Neural crest cell (in vitro differentiated cells): ENCODE measurements at places on chromosomes 16 and 17. TPM values are rescaled to one million over a fixed set of nuclear protein-coding genes. Genes with fewer than 3 reads are reported as not detected.

TLCD3B gene
- total RNA-seq: 14.2 and 15.3 TPM in 2 replicates

GRCh38 chr16:75476817-75477216 is 12.3 kb upstream of the TMEM170A start:
- DNase-seq: no peak

DNA sequence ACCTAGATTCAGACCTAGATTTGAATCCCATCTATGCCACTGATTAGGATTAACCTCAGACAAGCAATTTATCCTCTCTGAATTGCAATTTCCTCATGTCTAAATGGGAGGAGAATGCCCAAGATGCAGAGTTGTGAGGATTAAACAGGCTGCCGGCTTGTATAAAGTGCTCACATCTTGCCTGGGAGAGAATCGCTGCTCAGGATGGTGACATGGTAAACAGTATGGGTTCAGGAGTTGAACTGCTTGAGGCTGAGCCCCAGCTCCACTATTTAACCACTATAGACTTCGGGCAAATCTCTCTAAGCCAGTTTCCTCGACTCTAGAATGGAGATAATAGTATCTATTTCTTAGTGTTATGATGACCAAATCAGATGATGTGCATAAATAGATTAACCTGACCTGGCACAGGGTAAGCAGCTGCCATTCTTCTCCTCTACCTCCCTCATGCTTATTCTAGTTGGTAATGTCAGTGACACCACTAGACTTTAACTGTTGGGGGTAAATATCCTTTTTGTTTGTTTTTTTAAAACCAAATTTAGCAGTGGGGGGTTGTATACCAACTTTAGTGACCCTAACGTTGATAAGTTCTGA is 732 bp upstream of the RPL27 start:
- DNase-seq: no peak

GRCh38 chr16:74046524-74046923 is 250.1 kb upstream of the PSMD7 start:
- DNase-seq: no peak

TEDC2 gene
- 65.1 and 66.5 TPM in 2 replicates for total RNA-seq

DNA sequence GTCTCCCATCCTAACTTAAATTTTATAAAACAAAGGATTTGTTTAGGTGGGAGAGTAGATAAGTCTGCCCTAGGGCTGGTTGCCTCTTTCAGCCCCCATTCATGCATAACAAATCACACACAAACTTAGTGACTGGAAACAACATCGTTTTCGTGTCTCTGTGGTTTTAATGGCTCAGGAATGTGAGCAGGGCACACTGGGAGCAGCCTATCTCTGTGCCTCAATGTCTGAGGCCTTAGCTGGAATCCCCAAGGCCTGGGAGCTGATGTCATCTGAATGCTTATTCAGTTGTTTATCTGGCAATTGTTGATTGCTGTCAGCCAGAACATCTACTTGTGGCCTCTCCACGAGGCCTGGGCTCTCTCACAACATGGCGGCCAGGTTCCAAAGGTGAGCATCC is 101.9 kb upstream of the HSBP1 start:
- DNase-seq: no peak

MMP25 gene
- 0.64 and 0.96 TPM in 2 replicates for total RNA-seq

CPNE7 gene
- total RNA-seq: 2.7 and 3.1 TPM in 2 replicates

GRCh38 chr16:1506494-1507213 is 13.5 kb downstream of the TELO2 start:
- DNase-seq: no peak

- DNase-seq: no peak
Measured at GRCh38 chr17:73396431-73397277, 84.9 kb upstream of the CDC42EP4 start.
